ENCODE measurements at places on chromosomes 1 and 21. TPM values are rescaled to one million over a fixed set of nuclear protein-coding genes. Genes with fewer than 3 reads are reported as not detected.

- no peaks in the 10 kb centered on the region for H3K4me1 ChIP-seq
- no peak overlapping the region for H3K4me3 ChIP-seq
- peak; percentile 64 for DNase-seq
- H3K36me3 ChIP-seq, result peaks cover 6% of the 10 kb centered on the region
- H3K27me3 ChIP-seq, result no peaks in the 10 kb centered on the region
These were observed 440 bp upstream of the LENEP start for GRCh38 chr1:154992721-154993571.

DNA sequence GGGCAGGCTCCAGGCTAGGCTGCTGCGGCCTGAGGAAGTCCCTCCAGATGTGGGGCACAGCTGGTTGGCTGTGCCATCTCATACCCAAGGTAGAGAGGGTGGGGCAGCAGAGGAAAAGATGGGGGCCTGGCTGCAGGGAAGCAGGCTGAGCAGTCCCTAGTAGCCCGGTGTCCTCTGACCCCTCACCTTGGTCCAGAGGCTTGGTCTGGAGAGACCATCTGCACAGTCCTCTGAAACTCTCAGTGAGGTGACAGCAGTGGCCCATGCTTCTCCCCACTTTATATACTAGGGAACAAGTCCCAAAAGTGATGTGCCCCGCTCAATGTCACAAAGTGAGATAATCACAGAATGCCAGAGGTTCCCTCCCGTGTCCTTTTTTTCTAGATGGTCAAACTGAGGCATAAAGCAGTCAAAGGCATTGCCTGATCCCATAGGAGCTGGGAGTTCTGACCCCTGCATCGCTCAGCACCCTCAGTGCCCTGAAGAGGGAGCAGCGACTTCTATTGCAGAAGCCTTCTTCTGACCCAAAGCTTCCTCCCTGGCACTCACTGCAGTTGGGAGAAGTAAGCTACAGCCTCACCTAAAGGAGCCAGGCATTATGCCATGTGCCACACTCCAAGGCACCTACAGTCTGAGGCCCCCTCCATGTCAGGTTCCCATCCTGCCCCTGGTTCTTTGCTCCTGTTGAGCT lies 45.5 kb downstream of the TRABD2B start:
- DNase-seq, result no peak
- H3K27me3 ChIP-seq, result no peaks in the 10 kb centered on the region
- H3K4me3 ChIP-seq, result no peak overlapping the region

- H3K27me3 ChIP-seq, result no peaks in the 10 kb centered on the region
- peak; percentile 4 for DNase-seq
- no peaks in the 10 kb centered on the region for H3K36me3 ChIP-seq
- no peak overlapping the region for H3K4me3 ChIP-seq
- H3K27ac ChIP-seq, result no peak overlapping the region
These were observed 22.3 kb upstream of the AGPAT3 start for GRCh38 chr21:43842742-43843141.

- H3K27ac ChIP-seq, result no peak overlapping the region
- H3K4me1 ChIP-seq, result peaks cover 7% of the 10 kb centered on the region
- H3K27me3 ChIP-seq, result no peaks in the 10 kb centered on the region
- DNase-seq, result peak; percentile 80
- no peaks in the 10 kb centered on the region for H3K36me3 ChIP-seq
These were observed 68.9 kb upstream of the TSPAN2 start for GRCh38 chr1:115158181-115158580.

GRCh38 chr1:19054216-19054615 lies 97.7 kb upstream of the IFFO2 start:
- no peak overlapping the region for H3K27ac ChIP-seq
- no peaks in the 10 kb centered on the region for H3K36me3 ChIP-seq
- peaks cover 15% of the 10 kb centered on the region for H3K27me3 ChIP-seq

DNA sequence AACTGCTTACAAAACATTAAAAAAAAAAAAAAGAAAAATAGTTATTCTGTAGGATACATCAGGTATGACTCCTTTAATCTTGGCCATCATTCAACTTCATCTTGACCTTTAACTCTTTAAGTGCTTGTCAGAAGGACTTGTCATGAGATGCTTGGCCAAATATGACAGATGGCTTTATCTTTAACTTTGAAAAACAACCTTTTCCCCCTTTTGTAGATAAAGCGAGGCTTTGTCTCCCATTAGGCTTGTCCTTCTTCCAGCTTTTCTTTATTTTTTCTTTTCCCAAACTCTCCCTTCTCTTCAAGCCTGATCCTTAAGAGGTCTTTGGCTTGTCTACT lies 2.3 kb downstream of the SRSF10 start:
- DNase-seq, result no peak
- H3K27me3 ChIP-seq, result no peaks in the 10 kb centered on the region
- H3K36me3 ChIP-seq, result no peaks in the 10 kb centered on the region
- H3K4me1 ChIP-seq, result peaks cover 11% of the 10 kb centered on the region

DNA sequence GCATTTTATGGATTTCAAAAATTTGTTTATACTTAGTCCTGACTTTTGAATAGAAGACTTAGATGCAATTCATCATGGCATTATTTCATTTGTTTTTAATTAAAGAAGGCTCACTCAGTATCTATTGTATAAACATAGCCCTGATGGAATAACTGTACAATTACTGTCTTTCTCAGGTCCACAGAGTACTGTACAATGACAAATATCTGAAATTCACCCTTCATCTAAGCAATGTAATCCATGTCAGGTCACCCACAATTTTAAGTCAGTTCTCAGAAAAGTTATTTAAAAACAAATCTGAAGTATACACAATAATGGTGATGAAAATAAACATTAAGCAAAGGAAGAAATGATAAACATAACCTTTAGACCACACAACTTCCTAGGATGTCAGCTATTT lies 311.9 kb downstream of the GRIK1 start:
- H3K36me3 ChIP-seq, result no peaks in the 10 kb centered on the region
- no peaks in the 10 kb centered on the region for H3K27me3 ChIP-seq
- H3K4me1 ChIP-seq, result no peaks in the 10 kb centered on the region
- H3K4me3 ChIP-seq, result no peak overlapping the region

GRCh38 chr1:158101927-158102326 lies 78.8 kb upstream of the CD1D start:
- no peak for DNase-seq
- H3K27ac ChIP-seq, result no peak overlapping the region
- no peaks in the 10 kb centered on the region for H3K36me3 ChIP-seq
- H3K4me3 ChIP-seq, result no peak overlapping the region

- H3K4me3 ChIP-seq, result no peak overlapping the region
- DNase-seq, result no peak
- no peaks in the 10 kb centered on the region for H3K4me1 ChIP-seq
- no peak overlapping the region for H3K27ac ChIP-seq
- no peaks in the 10 kb centered on the region for H3K27me3 ChIP-seq
- H3K36me3 ChIP-seq, result no peaks in the 10 kb centered on the region
These were observed 200.2 kb downstream of the SDCCAG8 start for GRCh38 chr1:243455760-243456651.

DNA sequence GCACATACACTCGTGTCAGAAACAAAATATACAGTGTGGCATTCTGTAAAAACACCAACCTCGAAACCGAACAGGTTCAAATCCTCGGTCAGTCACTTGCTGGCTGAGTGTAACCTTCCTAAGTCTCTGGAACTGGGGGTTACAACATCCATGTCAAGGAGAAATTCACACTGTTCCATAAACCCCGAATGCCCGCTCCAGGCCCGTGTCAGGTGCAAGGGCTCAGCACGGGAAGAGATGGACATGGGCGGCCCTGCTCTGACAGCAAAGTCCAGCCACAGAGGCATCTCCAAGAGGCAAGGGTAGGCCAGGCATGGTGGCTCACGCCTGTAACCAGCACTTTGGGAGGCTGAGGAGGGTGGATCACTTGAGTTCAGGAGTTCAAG lies 79.5 kb downstream of the SLC66A1 start:
- H3K27me3 ChIP-seq, result no peaks in the 10 kb centered on the region
- DNase-seq, result no peak
- no peak overlapping the region for H3K4me3 ChIP-seq
- H3K27ac ChIP-seq, result peak overlapping the region; percentile 94
- no peaks in the 10 kb centered on the region for H3K36me3 ChIP-seq
- H3K4me1 ChIP-seq, result peaks cover 39% of the 10 kb centered on the region

- no peak overlapping the region for H3K27ac ChIP-seq
- H3K27me3 ChIP-seq, result no peaks in the 10 kb centered on the region
- no peak for DNase-seq
- no peak overlapping the region for H3K4me3 ChIP-seq
These were observed 50.0 kb upstream of the POGK start for GRCh38 chr1:166789286-166789685.

DNA sequence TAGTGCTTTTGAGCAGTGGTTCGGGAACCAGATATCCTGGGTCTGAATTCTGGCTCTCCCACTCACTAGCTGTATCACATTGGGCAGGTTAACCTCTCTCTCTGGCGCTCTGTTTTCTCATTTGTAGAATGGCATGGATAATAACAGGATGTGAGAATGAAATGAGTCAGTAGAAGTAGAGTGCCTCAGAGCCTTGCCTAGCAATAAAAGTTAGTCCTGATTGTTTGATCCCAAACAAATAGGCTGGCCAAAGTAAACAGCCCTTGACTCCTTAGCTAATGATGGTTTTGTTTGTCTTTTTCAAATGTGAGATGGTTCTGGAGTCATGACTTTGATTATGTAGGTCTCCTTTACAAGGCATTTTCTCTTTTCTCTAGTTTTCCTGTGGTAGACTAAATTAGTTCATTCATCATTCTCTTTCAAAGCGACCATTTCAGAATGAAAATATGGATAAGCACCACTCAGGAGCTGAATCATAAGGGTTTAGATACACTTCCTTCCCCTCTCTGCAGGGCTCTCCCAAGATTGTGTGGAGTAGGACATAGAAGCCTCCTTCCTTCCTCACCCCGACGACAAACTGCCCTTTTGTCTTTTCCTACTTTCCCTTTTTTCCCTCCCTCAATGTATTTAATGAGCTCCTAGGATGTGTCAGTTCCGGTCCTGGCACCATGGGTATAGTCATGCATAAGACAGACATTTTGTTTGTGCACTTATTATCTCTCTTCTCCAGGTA lies 23.1 kb downstream of the KIAA0040 start:
- H3K27ac ChIP-seq, result no peak overlapping the region
- DNase-seq, result peak; percentile 2
- H3K36me3 ChIP-seq, result no peaks in the 10 kb centered on the region
- H3K4me3 ChIP-seq, result no peak overlapping the region
- H3K4me1 ChIP-seq, result no peaks in the 10 kb centered on the region

DNA sequence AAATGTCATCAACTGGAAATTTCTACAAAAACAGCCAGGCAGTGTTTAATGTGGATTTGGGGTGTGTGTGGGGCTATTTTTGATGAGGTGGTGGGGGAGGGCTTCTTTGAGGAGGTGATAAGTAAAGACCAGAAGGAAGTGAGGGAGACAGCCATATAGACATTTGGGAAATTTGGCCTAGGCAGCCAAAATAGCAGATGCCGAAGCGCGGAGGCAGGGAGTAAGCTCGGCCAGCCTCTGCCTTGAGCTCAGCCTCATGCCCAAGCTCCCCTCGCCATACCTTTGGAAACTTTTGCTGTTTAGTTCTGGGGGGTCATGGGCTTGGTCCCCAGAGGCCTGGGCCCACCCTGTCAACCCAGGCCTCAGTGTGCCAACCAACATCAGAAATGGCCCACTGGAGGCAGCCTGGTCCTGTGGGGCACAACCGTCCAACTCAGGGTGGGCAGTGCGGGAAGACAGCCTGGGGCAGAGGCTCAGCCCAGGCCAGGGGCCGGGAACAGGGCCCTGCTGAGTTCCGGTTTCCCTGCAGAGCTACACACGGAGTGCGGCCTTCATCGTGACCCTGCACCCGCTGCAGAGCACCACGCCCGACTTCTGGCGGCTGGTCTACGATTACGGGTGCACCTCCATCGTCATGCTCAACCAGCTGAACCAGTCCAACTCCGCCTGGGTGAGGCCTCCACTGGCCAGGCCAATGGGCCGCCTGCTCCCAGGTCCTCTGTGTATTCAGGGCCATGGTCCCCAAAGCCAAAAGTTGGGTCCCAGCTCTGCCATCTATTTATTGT lies 84.0 kb downstream of the PTPRU start:
- no peak overlapping the region for H3K4me3 ChIP-seq
- no peaks in the 10 kb centered on the region for H3K4me1 ChIP-seq
- H3K27ac ChIP-seq, result no peak overlapping the region
- DNase-seq, result no peak
- H3K36me3 ChIP-seq, result no peaks in the 10 kb centered on the region
- H3K27me3 ChIP-seq, result no peaks in the 10 kb centered on the region

DNA sequence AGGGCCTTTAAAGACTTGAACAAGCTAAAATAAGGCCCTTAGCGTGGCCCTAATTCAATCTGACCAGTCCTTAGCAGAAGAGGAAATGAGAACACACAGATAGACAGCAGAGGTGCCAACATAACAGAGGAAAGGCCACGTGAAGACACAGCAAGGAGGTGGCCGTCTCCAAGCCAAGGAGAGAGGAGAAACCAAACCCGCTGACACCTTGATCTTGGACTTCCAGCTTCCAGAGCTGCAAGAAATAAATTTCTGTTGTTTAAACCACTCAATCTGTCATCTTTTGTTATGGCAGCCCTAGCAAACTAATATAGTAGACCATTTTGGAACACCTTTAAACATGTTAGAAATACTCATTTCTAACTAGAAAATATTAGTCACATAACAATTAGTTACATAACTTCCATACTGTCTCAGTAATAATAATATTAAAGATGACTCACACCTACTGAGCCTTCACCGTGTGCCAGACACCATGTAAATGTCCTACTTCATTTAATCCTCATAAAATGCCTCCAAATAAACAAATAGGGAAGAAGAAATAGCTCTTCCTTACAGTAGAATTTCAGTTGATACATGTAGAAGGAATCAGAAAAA lies 47.9 kb downstream of the S1PR1 start:
- H3K4me3 ChIP-seq, result no peak overlapping the region
- DNase-seq, result no peak
- H3K27ac ChIP-seq, result no peak overlapping the region
- no peaks in the 10 kb centered on the region for H3K27me3 ChIP-seq

DNA sequence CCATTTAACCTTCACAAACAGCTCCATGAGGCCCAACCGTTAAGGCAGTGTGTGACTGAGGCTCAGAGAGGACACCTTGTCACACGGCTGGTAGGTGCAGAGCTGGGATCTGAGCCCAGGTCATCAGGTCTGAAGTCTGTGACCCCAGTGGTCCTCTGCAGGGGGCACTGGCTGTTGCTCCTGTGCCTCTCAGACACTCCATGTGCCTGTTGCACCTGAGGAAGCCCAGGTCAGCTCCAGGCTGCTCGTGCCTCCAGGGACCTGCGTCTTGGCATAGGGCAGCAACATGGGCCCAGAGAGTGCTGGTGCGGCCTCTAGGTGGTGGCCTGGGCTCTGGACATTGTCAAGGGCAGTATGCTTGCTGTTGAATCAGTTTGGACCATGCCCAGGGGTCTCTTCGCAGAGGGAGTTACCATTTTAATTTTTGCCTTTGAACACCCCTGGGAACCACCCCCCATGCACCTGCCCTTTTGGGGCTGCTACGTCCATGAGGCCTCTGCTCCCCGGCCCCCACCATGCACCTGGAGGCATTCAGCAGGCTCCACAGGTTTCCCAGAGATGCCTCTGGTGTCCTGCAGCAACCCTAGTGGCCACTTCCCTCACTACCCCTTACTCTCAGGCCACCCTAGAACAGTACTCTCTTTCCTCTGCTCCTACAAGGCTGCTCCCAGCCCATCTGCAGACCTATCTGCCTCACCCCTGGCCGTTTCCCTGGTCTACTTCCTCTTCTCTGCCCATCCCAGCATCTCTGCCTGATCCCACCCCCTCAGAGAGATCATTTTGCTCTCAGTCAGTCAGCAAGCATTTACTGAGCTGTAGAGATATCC lies 25.2 kb upstream of the EPS8L3 start:
- DNase-seq, result no peak
- no peaks in the 10 kb centered on the region for H3K27me3 ChIP-seq
- peaks cover 26% of the 10 kb centered on the region for H3K4me1 ChIP-seq
- H3K4me3 ChIP-seq, result no peak overlapping the region
- H3K36me3 ChIP-seq, result no peaks in the 10 kb centered on the region

Gene PAPPA2
- polyA plus RNA-seq, result 0.28 TPM

Gene EFNA3
- 0.30 TPM for polyA plus RNA-seq

Gene USH2A
- polyA plus RNA-seq, result 0.01 TPM

Gene UMODL1
- polyA plus RNA-seq, result not detected

Gene COL11A1
- 0.26 TPM for polyA plus RNA-seq
